ENCODE measurements at places on chromosomes 6 and 20.

DNA sequence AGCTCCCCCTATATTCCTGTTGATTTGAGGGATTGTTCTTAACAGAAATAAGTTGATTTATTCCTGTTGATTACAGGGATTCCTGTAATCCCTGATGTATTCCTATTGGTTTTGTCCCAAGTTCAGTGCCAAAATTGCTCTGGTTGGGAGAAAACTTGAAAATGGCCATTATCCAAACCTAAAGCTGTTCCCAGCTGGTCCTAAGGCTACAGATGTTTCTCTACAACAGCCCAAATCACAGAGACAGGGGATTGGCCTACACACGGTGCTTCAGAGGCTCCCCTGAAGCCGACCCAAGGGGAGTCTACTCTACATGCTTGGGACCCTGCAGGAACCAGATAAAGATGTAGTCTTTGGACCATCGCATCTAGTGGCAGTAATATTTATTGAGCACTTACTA lies 99.0 kb upstream of the AKAP12 start:
- no peak for DNase-seq

DNA sequence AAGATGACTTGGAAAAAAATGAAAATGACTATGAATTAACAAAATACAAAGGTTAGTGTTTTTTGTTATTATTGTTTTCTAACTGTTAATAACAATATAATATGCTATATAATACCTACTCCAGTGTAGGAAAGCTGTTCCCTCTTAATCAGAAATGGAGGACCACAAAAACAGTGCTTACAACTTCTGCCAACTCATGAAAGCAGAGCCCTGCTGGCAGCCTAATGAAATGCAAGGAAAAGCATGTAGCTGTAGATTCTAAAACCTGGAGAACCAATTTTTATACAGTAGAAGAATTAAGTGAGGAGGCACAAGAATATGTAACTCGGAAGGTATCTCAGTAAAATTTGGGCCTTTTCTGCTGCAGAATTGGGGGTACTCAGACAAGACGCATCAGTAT lies 29.4 kb downstream of the PHIP start:
- no peak for DNase-seq

DNA sequence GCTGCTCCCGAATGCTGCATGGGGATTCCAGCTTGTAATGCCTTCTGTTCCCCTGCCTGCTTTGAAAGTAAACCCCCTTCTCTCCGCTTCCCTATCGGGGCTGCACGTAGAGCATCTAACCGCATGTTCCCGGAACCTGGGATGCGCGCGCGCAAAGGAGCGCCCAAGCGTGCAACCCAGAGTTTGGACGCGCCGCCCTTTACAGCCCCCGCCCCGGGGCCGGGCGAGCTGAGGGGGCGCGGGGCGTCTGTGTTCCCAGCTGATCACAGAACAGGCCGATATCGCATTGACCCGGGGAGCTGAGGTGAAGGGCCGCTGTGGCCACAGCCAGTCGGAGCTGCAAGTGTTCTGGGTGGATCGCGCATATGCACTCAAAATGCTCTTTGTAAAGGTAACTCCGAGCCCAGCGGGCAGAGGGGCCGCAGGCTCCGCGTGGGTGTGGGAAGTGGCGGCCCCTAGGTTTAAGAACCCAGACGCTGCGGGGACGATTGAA lies 1.4 kb downstream of the LAMP5 start:
- DNase-seq = no peak

GRCh38 chr6:134516582-134516981 lies 198.7 kb upstream of the SGK1 start:
- DNase-seq = no peak

DNA sequence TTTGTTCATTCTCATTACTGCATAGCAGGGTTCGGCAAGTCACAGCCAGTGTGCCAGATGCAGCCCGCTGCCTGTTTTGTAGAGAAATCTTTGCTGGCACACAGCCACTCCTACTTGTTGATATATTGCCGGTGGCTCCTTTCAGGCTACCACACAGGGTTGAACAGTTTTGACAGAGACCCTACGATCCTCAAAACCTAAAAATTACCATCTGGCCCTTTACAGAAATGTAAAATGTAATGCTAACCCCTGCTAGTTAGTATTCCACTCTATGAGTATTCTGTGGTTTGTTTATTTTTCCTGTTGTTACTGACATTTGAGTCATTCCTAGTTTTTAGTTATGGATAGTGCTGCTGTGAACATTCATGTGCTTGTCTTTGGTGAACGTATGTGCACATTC lies 11.5 kb downstream of the DHX35 start:
- no peak for DNase-seq

DNA sequence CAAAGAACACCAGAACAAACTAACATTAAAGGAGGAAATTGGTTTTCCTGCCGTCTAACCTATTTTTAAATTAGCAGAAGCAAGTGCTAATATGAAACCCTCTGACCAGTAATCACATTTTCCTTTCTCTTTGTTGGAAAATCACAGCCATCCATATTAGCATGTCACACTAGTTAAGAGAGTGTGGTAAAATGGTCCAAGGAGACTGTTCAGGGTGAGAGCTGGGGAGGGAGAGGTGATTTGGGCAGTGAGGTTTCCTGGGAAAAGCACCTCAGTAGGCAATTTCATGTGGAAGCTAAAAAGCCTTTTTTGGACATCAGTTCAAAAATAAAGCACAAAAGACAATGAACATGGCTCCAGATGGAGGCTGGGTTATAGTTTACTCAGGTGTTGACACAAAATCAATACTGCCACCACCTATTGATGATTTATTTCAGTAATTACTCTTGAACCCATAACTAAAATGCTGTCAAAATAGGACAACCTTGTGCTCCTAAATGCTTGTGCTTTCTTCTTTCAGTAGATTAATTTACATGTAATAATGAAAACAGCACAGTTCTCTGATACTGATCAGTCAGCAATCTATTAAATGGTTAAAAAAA lies 333.2 kb downstream of the SAMD5 start:
- no peak for DNase-seq

DNA sequence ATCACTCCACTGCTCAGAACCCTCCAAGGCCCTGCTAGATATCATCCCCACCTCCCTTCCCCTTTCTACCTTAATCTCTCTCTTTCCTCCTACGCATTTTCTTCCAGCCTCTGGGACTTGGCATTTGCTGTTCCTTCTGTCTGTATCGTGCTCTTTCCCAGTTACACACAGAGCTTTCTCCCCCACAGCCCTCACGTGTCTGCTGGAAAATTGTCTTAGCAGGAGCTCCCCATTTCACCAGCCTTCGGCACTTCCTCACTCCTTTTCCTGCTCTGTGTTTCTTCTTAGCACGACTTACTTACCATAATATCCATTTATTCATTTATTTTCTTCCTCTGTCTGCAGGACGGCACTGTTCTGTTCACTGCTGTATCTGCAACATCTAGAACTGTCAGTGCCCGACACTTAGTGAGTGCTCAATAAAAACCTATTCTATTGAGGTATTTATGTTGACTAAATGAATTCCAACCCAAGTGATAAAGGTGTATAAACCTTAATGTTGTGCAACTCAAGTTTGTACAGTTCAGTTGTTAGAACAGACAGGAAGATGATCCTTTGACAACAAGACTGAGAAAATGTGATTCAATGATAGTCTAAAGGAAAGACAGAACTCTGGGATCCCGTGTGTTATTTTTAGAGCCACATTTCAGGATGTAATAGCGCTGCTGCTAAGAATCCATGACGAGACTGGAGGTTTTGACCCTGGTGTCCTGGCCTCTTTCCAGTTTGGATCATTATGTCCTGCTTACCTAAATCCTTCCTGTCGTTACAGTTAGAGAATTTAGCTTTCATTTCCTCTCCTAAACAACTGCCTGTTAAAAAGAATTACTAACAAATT lies 170.1 kb upstream of the LAMP5 start:
- DNase-seq = no peak

- peak; percentile 55 for DNase-seq
Measured at GRCh38 chr6:52534966-52535390, 41.9 kb downstream of the TRAM2 start.

- no peak for DNase-seq
Measured at GRCh38 chr6:117960877-117961276, 53.8 kb downstream of the SLC35F1 start.

GRCh38 chr6:15391500-15391899 lies 145.6 kb downstream of the JARID2 start:
- DNase-seq = no peak

DNA sequence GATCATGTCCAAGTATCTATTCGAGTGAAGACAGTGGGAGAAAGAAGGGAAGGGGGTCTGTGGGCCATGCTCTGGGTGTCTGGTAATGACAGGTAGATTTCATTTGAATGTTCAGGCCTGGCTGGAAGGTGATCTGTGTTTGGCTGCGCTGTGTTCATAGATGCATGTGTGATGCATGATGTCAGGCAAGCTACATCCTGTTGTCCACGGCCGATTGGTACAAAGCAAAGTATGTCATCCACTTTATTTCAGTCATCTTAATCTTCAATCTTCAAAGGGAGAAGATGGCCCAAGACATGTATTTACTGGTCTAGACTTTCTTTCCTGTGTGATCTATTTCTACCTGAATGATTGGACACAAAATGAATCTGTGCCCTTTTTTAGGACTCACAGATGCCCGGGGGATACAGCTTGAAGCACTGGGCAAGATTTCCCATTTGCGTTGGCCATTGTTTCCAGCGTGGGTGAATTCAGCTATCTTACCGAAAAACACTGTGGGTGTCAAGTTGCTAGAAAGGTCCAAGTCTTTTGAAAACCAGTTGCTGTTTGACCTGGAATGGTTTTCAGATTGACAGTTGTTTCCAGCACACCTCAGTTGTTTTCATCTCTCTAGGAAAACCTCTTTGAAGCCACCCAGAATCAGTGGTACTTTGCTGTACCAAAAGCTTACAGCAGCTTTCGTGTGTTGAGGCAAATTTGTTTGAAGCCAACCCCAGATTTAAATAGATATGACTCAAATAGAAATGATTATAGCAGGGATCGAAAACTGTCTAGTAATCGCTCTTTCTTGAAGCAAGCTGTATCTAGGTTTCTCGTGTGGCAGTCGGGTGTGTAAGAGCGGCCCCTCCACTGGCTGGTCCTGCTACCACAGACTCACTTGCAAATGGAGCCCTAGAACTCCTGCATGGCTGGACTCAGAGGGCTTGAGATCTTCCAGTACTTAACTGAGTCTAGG lies 27.2 kb downstream of the DUSP22 start:
- no peak for DNase-seq

DNA sequence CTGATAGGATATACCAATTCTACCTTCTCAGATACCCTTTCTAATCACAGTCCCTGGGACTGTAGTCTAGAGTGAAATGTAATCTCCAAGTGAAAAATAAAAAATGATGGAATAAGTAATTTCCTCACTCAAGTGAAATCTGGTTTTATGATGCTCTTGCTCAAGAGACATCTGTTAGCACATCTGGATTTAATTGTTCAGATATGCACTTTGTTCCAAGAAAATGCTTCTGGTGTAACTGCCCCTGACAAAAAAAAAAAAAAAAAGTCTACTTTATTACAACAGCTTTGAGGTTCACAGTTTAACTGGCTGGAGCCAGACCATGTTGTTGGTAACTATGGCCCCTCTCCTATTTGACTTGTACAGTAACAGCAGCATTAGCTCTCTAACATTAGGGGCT lies 251.8 kb downstream of the BTBD9 start:
- DNase-seq = no peak

- DNase-seq = no peak
Measured at GRCh38 chr6:138590796-138591709, 91.8 kb upstream of the NHSL1 start.

DNA sequence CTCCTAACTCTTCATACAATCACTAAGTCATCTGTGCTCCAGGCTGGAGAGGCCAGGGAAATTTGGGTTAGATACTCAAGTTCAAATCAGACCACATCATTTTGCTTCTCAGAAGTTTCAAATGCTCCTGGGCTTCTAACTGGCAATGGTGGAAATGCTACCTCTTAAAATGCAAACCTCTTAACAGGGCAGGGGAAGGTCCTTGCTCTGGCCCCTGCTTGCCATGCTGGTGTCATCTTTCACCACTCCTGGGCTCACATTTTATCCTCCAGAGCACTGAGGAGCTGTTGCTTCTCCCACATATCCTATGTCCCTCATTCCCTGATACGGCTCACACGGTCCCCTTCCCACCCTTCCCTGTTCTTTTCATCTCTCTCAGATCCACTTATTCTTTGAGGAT lies 41.8 kb upstream of the NT5E start:
- DNase-seq = no peak

- no peak for DNase-seq
Measured at GRCh38 chr20:2210646-2211552, 84.9 kb upstream of the TGM3 start.

DNA sequence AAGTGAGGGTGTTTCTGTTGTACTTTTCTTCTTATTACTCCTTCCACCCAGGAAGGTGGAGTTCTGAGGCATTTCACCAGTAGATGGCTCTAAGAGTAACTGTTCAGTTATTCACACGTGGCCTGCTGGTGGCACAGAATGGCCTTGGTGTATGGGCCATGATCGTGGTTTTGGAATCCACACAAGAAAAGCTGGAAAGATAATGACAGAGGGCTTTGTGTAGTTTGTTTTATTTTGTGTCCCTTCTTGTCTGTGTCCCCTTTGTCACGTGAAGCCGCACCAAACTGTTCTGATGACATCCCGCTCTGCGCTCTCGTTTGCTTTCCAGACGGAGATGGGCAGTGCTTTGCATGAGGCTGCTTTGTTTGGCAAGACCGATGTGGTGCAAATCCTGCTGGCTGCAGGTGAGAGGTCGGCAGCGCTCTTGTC lies 93.4 kb downstream of the ANKS1A start:
- DNase-seq = no peak

- DNase-seq = no peak
Measured at GRCh38 chr6:122710908-122711635, 68.4 kb upstream of the FABP7 start.

DNA sequence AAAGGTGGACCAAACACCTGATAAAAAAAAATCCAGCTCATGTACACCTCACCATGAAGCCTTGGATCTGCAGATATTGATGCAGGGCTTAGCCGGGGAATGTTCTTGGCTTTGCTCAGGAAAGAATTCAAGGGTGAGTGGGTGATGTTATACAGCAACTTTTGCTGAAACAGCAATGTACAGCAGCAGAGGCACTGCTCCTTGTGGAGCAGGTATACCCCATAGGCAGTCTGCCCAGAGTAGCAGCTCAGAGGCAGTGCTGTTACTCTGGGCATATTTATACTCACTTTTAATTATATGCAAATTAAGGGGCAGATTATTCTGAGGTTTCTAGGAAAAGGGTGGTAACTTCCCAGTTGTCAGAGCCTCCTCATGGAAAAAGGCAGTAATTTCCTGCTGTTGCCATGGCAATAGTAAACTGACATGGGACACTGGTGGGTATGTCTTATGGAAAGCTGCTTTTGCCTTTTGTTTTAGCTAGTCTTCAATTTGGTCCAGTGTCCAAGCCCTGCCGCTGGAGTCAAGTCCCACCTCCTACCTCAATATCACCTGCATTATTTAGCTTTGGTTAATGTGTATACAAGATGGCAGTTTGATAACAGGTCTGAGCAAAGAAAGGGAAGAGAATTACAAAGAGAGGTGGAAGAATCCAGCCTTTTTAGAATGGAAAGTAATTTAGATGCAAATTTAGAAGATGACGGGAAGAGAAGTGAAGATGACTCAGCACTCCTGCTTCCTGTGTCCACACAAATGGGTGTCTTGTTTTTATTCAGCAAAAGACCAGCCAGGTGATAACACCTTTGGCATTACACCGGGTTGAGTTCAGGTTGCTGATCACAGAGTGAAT lies 110.1 kb upstream of the JAG1 start:
- DNase-seq = no peak

- no peak for DNase-seq
Measured at GRCh38 chr6:90190752-90191395, 105.8 kb downstream of the BACH2 start.
